ENCODE measurements at places on chromosomes 6 and 20.

- no peak for DNase-seq
Observed at GRCh38 chr6:22471132-22471690, 98.2 kb upstream of the HDGFL1 start.

- DNase-seq = no peak
Observed at GRCh38 chr6:89351671-89352277, 748 bp downstream of the UBE2J1 start.

- no peak for DNase-seq
Observed at GRCh38 chr6:87444362-87444761, 28.4 kb upstream of the SLC35A1 start.

DNA sequence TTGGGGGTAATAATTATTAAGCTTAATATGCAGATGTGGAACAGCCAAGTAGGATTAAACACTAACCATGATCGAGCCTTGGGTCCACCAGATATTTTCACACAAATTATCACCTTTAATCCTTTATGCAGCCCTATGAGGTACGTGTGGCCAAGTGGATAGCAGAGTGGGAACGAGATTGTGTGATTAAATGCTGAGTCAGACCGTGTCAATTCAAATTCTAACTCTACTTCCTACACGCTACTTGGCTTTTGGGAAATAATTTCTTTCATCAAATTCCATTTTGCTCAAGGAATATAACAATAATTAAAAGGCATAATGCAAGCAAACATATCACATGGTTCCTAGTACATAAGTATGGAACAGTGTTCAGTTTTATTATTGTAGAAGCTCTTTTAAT, 329.2 kb downstream of the CBLN4 start:
- no peak for DNase-seq

DNA sequence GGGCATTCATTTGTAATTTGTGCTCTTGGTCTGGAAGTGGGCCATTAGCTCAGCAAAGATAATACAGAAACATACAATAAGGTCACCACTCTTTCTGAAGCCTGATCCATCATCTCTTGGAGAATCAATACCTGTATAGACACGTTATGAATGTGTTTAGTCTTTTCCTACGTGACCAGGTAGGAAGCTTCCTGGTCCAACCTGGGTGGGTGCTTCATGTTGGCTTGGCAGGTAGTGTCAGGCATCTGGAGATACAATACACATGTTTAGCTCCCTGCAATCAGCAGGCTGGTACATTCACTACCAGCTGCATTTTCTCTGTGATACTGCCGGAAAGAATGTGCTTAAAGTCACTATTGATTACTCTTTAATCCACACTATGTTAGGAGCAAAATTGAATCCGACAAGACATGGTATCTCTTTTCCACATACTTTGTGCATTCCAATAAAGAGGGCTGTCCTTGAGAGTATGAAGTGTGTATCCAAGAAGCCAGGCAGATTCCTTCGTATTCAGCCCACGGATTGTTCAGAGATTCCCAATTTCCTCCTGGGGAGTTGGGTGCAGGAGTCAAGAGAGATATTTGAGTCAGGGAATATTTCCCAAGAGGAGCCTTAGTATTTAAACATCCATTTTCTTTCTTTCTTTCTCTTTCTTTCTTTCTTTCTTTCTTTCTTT, 49.9 kb upstream of the RANBP9 start:
- DNase-seq = no peak

DNA sequence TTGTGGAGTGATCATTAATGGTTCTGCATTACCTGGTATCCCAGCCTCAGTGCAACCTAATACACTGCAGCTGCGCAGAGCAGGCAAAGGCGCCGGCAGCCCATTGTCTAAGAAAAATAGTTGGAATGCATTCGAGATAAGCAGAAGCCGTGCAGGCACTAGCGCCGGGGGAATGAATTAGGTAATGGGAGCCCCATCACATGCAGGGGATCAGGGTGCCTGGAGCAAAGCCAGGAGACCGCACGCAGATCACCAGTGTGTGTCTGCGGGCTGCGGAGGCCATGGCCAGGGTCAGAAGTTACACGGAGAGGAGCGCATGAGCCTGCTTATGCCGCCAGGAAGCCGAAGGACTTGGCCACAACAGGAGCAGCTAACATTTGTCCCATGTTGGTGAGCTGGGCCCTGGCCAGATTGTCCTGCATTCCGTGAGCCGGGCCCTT, 156.8 kb downstream of the DLL1 start:
- no peak for DNase-seq

GRCh38 chr6:82507112-82507511, 143.5 kb downstream of the TPBG start:
- DNase-seq = no peak

- no peak for DNase-seq
Observed at GRCh38 chr20:31341470-31341869, 26.9 kb upstream of the DEFB118 start.

DNA sequence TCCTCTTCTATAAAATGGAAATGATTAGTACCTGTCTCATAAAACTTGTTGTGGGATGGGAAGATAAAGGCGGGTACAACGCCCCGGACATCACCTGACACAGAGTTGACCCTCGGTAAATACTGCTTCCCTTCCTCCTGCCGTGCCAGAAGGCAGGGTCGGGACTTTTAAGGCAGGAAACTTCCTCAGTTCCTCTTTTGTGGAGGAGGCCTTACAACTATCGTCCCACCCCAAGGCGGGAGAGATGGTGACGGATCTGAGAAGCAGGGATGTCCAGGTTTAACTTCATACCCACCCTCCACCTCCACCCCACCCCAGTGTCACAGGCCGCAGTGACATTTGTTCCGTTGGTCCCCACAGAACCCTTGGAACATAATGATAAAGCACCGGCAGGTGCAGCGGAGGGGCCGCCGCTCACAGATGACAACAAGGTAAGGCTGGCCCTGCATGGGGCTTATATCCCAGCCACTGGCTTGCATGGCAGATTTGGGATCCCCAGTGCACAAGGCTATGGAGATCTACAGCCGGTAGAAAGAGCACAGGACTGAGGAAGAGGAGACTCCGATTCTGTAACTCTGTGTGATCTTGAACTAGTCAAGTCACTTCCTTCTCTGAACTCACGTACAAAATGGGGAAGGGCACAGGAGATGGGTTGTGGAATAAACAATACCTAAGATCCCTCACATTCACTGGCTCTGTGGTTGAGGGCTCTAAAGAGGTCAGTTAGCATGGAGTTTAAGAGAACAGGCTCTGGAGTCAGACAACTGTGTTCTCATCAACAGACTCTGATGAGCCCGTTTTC, 764 bp downstream of the DNTTIP1 start:
- DNase-seq = no peak

- no peak for DNase-seq
Observed at GRCh38 chr6:98576791-98577190, 257.6 kb upstream of the POU3F2 start.

DNA sequence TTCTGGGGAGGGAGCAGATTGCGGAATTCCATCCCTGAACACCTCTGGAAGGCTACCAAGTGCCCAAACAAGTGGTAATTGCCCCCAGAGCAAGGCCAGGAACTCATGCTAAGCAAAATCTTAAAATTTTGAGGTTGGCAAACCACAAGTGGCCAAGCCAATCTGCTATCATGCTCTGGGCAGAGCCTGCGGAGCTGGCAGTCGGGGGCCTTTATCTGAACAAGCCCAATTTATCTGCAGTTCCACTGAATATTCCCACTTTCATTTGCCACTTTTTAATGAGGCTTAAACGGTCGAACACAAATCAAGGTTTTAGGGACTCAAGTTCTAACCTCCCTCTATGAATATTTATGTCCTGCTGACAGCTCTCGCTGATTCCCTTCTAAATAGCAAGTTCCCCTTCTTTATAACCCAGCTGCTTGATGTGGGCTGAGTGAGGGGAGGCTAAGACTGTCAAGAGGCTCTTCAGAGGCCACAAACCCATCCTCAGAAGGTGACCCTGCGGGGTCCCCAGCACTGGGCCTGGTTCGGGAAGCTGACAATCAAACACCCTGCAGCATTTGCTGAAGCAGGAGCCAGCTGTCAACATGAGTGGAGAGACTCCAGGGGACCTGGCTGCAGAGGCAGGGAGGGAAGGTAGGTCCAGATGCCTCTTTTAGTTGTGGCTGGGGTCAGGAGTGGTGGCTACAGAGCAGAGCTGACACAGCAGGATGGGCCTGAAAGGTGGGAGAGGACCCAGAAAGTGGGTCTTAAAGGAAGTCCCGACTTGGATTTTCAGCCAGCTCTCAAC, 11.9 kb downstream of the CCDC167 start:
- DNase-seq = no peak

GRCh38 chr20:34891166-34892062, 15.0 kb downstream of the ACSS2 start:
- no peak for DNase-seq

DNA sequence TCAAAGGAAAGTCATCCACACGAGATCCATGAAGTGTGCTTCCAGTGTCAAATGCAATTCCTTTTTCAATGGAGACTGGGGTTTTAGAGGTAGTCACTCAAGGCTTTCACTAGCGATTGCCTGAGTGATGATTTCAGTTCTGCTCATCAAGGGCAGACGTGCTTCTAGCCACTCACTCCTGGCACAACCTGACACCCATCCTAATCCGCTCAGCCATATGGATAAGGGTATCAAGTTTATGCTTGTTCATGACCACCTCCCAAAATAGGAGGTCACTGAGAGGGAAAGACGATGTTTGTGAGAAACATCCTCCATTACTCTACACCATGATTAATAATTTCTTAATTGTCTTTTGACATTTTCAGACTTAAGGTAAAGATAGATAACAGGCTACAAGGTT, 91.3 kb upstream of the HEY2 start:
- no peak for DNase-seq

GRCh38 chr6:165159460-165159859, 149.9 kb downstream of the C6orf118 start:
- DNase-seq = no peak

DNA sequence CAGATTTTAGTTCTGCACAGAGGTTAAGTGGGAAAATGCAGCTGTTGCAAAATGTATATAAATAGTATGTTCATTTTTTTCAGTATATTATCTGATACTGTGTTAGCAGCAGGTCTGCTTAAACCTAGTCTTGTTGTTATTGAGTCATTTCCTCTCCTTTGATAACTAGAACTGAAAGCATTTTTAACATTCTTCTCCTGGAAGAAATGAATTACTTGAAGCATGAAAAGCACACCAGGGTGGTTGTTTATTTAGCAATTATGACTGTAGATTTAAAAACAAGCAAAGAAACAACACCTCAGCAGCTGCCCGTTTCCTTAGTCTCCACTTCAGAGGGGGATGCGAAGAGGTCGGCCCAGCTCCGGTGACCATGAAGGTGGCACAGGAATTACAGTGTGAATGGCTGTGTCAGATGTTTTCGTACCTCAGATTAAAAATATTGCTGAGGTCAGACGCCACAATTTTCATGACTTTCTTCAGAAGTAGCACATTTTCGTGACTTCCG, 53.5 kb downstream of the GOPC start:
- DNase-seq = no peak

GRCh38 chr6:68654134-68654533, 19.1 kb downstream of the ADGRB3 start:
- DNase-seq = no peak

GRCh38 chr6:136737871-136738691, 54.2 kb downstream of the MAP3K5 start:
- no peak for DNase-seq

GRCh38 chr20:33655164-33655563, 7.0 kb upstream of the C20orf144 start:
- DNase-seq = no peak

GRCh38 chr6:3928111-3928510, 78.9 kb downstream of the FAM50B start:
- DNase-seq = no peak

- DNase-seq = no peak
Observed at GRCh38 chr6:146770965-146771735, 172.4 kb downstream of the ADGB start.

- no peak for DNase-seq
Observed at GRCh38 chr6:100768816-100769351, 112.2 kb downstream of the ASCC3 start.

- no peak for DNase-seq
Observed at GRCh38 chr20:4546786-4547185, 174.9 kb upstream of the PRND start.

DNA sequence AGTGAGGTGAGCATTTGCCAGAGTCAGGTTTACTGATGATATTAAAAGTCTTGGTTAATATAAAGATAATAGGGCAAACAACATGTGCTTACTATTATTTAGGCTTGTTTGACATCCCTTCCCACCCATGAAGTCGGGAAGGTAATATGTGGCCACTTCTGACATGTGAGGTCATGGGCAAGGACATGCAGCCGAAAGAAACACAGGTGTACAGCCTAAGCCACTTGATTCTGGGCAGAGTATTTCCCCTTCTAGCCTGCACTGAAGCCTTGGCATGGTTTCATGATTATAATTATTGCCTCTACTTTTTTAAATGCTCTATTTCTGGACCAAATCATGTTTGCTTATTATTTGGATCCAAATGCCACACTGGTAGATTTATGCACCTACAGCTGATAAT, 52.3 kb downstream of the TSPYL4 start:
- DNase-seq = no peak

DNA sequence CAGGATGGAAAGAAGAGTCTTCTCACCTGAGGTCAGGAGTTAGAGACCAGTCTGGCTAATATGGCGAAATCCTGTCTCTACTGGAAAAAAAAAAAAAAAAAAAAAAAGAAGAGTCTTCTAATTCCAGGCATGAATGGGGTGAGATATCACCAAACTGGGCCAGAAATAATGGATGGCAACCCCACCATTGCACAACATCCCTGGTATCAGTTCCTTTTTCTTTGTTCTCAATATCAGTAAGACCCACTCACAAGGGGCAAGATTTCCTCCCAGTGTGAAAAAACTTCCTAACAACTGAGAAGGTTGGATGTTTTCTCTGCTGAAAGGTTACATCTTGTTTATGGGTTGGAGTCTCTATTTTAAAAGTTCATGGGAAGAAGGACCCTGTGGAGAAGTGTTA, 23.6 kb upstream of the NR2E1 start:
- DNase-seq = no peak

GRCh38 chr20:25005661-25006060, 13.1 kb upstream of the APMAP start:
- DNase-seq = no peak

DNA sequence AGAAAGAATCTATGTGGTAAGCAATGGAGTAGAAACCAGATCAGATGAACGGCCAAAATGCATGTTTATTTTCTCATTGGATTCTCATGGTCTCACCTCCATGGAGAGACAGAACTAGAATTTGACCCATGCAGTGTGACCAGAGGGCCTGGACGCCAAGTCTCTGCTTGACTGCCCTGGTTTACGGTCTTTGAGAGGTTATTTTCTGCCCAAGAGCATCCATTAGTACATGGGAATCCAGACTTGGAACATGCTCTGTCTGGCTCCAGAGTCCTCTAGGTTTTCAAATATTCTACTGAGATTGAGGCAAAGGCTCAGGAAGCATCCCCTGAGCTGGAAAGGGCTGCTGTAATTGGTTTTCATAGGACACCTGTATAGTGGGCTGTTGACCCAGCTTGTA, 45.5 kb upstream of the UST start:
- DNase-seq = no peak

DNA sequence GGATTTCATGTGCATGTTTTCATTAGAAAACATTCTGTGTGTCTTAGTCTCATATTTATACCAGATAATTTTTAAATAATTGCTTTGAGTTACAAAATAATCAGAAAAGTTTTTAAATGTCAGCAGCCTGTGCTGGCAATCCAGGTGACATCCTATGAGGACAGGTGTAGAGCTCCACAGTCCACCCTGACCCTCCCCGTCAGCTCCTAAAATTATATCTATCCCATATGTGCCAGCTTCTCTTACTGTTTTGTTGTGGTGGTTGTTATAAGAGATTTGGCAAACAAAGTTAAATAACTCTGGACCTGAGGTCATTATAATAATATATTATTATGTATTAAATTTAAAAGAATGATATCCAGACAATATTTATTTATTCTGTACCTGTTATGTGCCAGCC, 253.2 kb upstream of the PLN start:
- DNase-seq = no peak

GRCh38 chr20:63392465-63393365, 31.6 kb upstream of the CHRNA4 start:
- no peak for DNase-seq
